Fibroblast of skin of scalp (primary cell): ENCODE measurements at places on chromosomes 11 and 22.
A peak's percentile ranks its signal among the peaks of the same experiment; 100 is the strongest.

DNA sequence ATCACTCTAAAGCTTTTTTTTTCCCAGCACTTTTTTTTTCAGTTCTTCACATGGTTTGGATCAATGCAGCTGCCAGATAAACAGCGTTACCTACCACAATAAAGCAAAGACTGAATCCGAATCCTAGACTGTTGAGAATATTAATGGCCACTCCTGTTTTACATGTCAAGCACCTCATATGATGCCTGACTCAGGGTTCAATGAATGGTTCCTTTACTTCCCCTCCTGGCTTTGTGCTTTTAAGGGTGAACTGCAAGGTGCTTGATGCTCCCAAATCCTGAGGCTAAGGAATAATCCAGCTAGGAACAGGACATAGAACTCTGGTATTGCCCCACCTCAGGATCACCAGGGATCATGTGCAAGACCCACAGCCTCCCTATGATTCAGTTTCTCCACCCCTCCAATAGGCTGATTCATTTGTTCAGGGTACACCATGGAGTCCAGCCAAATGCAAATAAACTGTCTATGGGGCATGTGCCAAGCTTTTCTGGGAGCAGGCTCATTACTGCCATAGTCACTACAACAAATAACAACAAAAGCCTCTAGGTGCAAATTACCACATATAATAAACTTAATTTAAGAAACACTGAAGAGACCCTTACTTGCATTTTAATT is 104.3 kb downstream of the GAB2 start:
- peak; percentile 37 for DNase-seq

- no peak for DNase-seq
Observed at GRCh38 chr22:41300661-41301060, 664 bp upstream of the ZC3H7B start.

DNA sequence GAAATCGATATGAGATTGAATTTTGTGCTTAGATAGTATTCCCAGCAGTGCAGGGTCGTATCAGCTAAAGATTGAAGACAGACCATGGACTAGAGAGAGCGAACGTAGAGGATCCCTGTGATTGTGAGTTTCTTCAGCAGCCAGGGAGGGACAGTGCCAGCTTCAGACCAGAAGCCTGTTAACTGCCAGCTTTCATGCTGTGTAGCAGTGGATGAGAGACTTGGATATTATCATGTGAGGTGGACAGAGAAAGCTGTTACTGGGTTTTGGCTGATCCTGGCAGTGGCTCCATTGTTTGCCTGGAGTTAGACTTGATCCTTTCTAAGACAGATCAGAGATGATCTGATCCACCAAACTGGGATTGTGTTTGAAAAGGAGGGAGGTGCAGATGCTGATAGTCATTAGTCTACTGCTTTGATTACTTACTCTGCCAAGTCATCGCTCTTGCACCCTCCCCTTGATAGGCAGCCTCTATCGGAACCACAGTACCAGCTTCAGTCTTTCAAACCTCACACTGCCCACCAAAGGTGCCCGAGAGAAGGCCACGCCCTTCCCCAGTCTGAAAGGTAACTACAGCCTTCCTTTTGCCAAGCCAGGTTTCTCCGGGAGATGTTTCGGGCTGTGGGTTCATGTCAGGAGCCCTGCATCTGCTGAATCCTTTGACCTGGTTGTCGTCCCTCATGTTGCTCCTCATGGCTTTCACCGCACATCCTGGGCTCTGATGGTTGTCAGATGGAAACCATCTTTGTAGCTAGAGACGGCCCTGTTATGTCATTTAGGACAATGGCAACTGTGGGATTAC is 16.2 kb downstream of the MADD start:
- DNase-seq, result no peak

DNA sequence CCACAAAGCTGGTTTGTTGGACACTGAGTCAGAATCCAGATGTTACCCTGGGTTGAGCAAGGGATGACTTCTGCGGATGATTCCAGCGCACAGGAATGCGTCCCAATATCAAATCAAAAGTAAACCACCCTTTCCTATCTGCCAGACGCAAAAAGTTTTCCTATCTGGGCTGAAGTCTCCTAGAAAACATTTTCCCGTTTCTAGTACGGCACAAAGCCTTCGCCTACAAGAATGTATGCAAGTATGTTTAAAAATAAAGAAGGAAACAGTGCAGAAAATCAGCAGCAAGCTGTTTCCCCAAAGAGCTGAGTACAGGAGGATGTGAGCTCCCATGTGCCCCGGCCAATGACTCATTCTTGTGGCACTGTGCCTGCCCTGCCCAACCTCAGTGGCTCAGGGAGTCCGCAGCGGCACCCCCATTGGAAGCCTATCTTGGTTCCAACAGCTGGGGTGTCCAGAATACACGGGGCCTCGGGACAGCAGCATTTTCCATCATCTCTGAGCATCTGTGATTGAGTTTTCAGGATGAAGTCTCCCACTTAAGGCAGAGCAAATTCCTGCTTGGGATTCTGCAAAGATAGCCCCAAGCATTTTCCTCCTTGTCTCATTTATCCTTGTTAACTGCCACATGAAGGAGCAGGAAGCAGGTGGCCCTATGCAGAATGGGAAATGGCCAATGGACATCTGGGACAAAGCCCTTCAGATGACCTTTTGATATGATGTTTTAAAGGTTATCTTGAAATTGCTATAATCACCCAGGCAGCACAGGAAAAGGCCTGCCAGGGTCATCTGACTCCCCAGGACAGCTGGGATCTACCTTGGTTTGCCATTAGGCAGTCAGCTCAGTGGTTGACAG is 17.5 kb downstream of the KCNJ5 start:
- peak; percentile 67 for DNase-seq

GRCh38 chr22:20974336-20974955 is 7.4 kb downstream of the AIFM3 start:
- no peak for DNase-seq

DNA sequence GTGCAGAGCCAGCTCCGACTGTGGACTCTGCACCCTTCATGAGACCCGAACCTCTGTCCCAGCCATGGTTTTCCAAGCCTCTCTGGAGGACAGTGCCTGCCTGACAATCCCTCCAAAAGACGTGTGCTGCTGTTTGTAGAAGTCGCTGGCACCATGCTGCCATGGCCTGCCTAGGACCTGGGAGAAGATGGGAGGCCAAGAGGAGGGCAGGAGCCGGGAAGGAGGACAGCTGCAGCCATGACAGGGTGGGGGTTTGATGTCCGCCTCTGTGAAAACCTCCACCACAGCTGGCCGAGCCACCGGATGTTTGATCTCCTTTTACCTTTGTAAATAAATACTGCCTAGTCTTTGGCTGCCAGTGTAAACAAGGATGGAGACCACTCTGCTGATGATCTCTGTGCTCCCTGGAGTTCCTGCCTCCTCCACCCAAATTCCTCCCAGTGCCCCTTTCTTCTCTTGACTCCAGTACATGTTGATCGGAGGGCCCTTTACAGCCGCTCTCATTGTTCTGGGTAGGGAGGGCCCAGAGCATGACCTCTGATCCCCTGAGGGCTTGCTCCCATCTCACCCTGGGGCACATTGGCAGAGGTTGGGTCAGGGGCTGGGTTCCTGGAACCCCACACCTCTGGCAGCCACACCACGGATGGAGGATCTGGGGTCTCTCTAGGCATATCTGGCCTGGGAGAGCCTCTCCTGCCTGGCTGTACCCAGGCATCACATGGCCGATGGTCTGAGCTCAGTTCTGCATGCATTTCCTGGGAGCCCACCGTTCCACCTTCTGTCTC is 66.9 kb downstream of the BCR start:
- no peak for DNase-seq
